ENCODE measurements at places on chromosomes 3 and 15.

DNA sequence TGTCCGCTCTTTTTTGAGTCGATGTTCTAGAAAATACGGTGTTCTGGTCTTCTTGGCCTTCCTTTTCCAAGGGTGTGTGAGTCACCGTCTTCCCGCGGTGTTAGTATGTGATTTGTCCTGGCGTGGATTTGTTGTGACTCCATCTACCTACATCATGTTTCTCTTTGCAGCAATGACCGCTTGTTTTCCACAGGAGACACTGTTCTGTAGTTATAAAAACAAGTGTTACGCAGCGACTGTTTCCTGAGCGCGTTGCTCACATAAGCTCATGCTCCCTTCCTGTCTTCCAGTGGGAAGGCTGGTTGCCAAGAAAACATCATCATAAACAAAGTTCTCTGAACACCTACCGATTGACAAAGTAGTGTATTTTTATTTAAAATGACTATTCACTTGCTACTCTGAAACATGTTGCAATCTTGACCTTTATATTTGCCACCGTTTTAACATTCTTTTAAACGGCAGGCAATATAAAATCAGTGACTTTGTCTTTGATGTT, 19.0 kb downstream of the USP13 start:
- H3K4me3 ChIP-seq, result peak overlapping the region; percentile 30
- H3K4me1 ChIP-seq, result peaks cover 19% of the 10 kb centered on the region
- no peaks in the 10 kb centered on the region for H3K27me3 ChIP-seq
- DNase-seq, result no peak

- H3K4me1 ChIP-seq, result peaks cover 4% of the 10 kb centered on the region
- no peaks in the 10 kb centered on the region for H3K36me3 ChIP-seq
- H3K27ac ChIP-seq, result no peak overlapping the region
- H3K27me3 ChIP-seq, result peaks cover 14% of the 10 kb centered on the region
- no peak overlapping the region for H3K4me3 ChIP-seq
These were observed 31.0 kb downstream of the CPN2 start for GRCh38 chr3:194320100-194320499.

GRCh38 chr3:122102191-122102935, 47.2 kb downstream of the CD86 start:
- DNase-seq, result no peak
- no peaks in the 10 kb centered on the region for H3K36me3 ChIP-seq
- H3K27ac ChIP-seq, result no peak overlapping the region
- no peak overlapping the region for H3K4me3 ChIP-seq
- H3K4me1 ChIP-seq, result no peaks in the 10 kb centered on the region
- H3K27me3 ChIP-seq, result no peaks in the 10 kb centered on the region

DNA sequence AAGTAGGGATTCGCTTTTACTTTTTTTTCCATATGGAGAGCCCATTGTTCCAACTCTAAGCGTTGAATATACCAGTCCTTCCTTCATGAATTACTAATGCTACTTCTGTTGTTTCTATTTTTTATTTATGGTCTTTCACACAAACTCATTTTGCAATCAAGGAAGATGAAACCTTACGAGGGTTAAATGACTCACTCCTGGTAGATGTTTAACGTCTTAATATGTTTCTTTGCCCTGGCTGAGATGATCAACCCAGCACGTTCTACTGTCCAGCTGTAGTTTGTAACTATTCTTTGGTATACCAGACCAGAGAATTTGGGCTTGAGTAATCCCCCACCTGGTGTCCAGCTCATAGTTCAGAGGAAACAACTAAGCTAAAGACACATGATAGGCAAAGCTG, 23.1 kb downstream of the CDCP1 start:
- no peak overlapping the region for H3K27ac ChIP-seq
- no peak for DNase-seq
- H3K36me3 ChIP-seq, result no peaks in the 10 kb centered on the region
- H3K4me3 ChIP-seq, result no peak overlapping the region
- H3K27me3 ChIP-seq, result no peaks in the 10 kb centered on the region

GRCh38 chr3:152241142-152242017, 27.3 kb upstream of the MBNL1 start:
- no peak overlapping the region for H3K4me3 ChIP-seq
- no peaks in the 10 kb centered on the region for H3K36me3 ChIP-seq
- no peak for DNase-seq

GRCh38 chr3:16423947-16424673, 89.4 kb downstream of the RFTN1 start:
- no peaks in the 10 kb centered on the region for H3K27me3 ChIP-seq
- no peaks in the 10 kb centered on the region for H3K36me3 ChIP-seq
- DNase-seq, result no peak
- H3K4me1 ChIP-seq, result peaks cover 23% of the 10 kb centered on the region

DNA sequence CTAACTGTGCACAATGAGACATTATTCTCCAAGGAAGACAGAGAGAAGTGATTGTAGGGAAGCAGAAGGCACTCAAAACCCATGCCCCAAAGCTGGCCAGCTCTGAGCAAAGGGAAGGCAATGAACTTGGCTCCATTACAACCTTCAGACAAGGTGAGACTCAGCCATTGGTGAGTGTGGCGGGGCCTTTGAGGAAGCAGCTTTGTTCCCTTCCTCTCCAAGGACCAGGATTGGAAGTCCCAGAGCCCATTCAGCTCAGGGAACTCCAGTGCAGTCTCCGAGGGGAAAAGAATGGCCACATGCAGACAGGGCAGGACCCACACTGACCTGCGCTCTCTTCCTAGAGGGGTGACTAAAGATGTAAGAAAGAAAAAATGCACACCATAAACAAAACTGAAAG, 23.1 kb downstream of the HEG1 start:
- peaks cover 21% of the 10 kb centered on the region for H3K36me3 ChIP-seq
- no peak overlapping the region for H3K4me3 ChIP-seq
- peak overlapping the region; percentile 32 for H3K27ac ChIP-seq
- peaks cover 31% of the 10 kb centered on the region for H3K4me1 ChIP-seq
